Thoracic aorta (tissue), 2 donors: ENCODE measurements at places on chromosomes 12 and 14.

GRCh38 chr12:129300011-129300410 is 446.7 kb downstream of the GLT1D1 start:
- DNase-seq, result no peak

DNA sequence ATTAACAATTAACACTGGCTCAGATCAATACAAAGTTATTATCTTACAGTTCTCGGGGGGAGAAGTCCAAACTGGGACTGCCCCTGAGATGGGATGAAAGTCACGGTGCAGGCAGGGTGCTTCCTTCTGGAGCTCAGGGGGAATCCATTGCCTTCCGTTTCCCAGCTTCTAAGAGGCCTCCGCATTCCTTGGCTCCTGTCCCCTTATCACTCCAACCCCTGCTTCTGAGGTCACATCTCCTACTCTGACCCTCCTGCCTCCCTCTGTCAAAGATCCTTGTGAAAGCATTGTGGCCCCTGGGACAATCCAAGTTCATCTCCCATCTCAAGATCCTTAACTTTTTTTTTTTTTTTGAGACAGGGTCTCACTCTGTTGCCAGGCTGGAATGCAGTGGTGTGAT is 30.8 kb downstream of the SCARB1 start:
- no peak for DNase-seq

GRCh38 chr14:24307575-24308341 is at the start of gene CIDEB:
Gene CIDEB, minus strand, starts transcription at chr14:24307977. Its CDS starts 119 bp downstream, at chr14:24307858.
- no peak for DNase-seq

- DNase-seq, result no peak
These were observed 1257.6 kb upstream of the FLRT2 start for GRCh38 chr14:84272290-84272721.

- no peak for DNase-seq
These were observed 8.8 kb upstream of the FOXG1 start for GRCh38 chr14:28757786-28758185.

DNA sequence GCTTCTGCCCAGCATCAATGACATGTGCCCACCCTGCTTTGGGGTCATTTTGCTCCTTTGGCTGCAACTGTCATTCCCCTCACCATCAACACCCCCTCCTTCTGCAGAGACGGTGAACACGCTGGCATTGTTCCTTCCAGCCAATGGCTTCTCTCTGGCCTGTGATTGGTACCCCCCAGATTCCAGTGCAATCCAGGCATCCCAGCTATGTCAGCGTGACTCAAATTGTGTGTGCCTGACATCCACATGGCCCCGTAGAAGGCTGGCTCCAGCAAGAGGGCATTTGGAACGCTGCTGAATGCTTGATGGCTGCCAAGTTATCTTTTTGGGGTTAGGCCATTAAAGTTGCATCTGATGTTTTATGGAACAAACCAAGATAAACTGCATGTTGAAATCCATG is 21.0 kb upstream of the CCND2 start:
- DNase-seq, result no peak

DNA sequence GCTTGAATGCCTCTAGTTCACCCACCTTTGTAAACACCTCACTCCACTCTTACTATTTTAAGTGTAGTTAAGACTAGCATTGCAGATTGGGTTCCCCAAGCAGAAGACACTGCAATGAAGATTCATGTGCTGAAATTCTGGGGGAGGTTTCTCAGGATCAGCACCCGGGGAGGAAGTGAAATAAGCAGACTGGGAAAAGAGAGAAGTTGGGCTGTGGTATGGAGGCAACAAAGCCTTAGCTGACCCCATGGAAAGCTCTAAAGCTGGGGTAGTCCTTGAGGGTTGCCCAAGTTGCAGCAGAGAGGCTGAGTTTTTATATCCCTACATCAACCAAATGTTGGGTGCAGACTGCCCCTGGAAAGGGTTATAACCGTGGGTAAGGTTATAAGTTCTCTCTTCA is 23.9 kb upstream of the IGF1 start:
- DNase-seq, result no peak

GRCh38 chr12:72723732-72724131 is 451.6 kb downstream of the TRHDE start:
- DNase-seq, result no peak

DNA sequence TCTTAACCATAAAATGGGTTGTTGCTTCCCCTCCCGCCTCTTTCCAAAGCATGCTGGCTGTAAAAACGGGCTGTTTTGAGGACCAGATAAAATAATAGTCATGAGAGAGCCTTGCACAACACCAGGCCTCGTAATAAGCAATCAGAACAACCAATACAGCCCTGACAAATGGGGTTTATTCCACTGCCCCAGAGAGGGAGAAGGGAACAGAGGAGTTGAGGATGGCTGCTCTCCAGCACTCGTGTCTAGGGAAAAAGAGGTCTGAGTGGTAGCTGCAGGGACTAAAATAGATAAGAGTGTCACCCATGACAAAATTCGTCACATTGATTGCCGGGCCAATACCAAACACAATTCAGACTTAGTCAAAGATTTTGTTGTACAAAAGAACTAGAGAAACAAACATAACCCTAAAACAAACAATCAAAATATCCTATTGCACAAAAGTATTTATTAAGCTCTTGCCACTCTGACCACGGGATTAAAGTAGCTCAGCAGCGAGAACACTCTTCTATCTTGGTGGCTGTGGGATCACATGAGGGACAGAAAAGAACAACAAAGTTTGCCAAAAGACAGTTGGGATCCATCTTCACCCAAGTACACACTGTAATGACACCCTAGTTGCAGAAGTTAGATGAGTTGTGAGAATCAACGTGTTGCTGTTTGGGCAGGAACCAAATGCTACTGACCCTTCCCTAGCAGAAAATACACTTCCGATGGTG is 188.0 kb downstream of the FOXN3 start:
- DNase-seq, result no peak

- no peak for DNase-seq
These were observed 87.8 kb downstream of the DICER1 start for GRCh38 chr14:95069547-95069946.

- no peak for DNase-seq
These were observed 49.8 kb downstream of the NTS start for GRCh38 chr12:85923767-85924331.

DNA sequence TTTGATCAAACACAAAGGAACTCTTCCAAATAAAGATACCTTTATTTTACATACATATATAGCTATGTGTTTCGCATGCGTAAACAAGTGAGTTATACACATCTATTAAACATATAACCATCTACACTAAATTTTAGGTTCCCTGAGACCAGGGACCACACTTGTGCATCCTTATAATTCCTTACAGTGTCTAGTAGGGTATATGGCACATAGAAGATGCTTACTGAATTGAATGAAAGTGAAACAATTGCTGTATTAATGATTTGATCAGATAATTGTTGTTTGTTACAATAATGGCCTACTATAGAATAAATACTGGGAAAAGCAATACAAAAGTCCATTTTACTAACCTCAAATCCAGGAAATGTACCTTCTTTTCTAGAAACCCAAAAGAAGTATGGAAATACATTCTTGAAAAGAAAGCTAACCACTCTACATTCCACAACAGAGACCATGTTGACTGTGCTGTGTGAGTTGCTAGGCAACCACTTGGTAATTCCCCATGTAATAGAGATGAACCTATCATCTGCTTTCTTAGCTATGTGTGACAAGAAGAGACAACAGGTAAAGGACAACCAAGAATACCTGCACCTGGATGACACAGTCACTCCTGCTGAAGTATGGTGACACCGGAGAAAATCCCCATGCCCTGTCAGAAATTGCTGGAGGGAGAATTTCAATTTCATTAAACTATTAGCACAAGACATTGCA is 11.9 kb upstream of the CIPC start:
- no peak for DNase-seq

- no peak for DNase-seq
These were observed 29.1 kb downstream of the SLC16A7 start for GRCh38 chr12:59624732-59625460.

DNA sequence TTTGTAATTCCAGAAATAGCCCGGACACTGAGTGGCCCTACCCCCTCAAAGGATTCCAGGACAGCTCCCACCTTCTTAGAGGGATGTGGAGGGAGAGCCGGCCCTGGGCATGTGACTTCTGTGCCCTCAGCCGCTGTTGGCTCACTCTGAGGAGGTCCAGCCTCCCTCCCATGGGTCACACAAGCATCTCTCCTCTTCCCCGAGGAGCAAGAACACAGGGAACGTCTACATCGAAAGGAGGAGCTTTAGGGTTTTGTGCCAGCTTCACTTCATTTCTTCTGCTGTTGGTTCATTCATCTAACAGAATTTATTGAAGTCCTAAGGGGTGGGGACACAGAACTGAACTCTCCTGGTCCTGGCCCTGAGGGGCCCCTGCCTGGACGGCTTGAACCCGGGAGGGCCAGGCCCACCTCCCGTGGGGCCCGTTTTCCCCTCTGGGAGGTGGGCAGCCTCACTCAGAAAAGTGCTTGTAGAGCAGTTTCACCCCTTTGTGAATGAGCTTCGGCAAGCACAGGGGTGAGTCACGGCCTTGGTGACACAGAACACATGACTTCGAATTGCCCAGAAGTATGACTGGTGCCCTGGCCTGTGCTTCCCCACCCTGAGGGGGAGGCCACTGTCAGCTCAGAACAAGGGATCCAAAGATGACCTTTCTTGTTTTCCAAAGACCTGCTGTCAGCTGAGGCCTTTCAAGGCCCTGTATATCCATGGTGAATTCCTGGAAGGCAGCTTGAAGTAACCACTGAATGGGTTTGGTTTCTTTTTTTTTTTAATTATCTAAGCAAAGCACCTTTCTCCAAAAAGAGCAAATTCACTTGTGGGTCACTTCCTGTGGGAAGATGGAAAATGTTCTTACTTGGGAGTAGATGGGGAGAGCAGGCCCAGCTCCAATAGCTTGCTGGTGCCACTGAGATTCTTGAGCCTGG is 39.2 kb downstream of the NFKBIA start:
- DNase-seq, result peak; percentile 80

GRCh38 chr12:101945369-101946232 is 68.2 kb downstream of the DRAM1 start:
- DNase-seq, result no peak

DNA sequence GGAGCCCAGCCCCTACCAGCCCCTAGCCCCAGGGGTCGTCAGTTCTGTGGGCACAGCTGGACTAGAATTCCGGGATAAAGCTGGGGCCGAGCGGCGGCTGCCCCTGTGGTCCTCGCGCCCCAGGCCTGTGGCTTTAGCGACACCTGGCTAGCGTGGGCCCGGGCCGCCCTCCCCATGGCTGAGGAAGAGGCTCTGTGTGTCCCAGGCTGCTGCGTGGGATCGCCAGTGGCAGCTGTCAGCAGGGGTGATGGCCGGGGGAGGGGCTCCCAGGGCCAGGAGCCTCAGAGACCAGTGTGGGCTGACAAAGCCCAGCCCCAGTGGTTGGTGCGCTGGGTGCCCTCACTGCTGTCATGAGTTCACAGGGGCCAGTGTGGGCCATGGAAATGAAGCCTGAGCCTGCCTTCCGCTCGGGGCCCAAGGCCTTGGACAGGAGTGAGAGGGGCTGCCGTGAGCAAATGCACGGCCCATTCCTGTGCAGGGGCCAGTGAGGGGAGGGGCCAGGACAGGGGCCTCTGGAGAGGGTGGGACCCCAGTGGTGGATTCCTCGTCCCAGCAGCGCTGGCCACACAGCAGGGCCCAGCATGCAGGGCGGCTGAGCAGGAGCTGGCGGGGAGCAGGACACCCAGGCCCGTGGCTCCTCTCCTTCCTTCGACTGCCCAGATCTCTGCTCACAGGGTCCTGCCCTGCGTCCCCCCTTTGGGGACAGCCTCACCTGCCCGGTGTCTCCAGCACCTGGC is 11.4 kb downstream of the FBRSL1 start:
- DNase-seq, result no peak

DNA sequence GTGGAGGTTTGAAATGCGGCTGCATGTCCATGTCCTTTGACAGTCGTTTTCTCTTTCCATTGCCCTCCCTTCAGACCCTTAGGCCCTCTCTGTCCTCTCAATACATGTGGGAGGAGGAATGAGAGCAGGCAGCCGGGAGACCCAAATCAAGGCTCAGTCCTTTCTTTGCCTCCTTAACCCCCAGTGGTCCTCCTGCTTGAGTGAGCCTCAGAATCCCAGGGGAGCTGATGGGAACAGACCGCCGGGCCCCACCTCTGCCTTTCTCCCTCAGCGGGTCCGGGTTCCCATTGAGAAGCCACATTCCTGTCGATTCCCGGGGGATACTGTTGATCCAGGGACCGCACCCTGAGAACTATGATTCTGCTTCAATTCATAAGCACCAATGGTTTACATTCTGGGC is 77.9 kb upstream of the RFLNA start:
- no peak for DNase-seq

DNA sequence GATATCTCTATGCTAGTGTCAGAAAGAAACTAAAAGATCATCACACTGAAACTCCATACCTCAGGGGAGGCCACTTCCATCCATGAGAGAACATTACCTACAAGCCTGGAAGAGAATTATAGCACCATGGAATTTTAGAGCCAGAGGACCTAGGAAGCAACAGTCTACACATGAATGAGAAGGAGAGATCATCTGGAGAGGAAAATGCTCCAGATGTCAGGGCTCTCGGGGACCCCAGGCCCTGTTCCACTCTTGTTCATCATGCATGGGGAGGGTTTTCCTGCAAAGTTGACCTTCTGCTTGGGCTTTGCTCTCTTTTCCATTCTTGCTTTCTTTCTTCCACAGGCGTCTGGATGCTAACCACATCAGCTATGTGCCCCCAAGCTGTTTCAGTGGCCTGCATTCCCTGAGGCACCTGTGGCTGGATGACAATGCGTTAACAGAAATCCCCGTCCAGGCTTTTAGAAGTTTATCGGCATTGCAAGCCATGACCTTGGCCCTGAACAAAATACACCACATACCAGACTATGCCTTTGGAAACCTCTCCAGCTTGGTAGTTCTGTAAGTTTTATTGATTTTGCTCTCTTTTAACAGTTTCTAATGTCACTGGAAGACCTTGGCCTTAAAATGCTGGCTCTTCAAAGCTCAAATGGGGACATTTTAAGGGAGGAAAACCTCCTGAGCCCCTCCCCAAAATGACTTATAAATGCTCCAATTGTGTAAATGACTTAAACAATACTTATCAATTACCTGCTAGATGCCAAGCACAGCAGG is 110.7 kb downstream of the ZFC3H1 start:
- DNase-seq, result no peak

GRCh38 chr12:116924558-116925453 is 14.1 kb downstream of the FBXW8 start:
- DNase-seq, result no peak

- no peak for DNase-seq
These were observed 4.3 kb downstream of the CRACR2A start for GRCh38 chr12:3748620-3749019.

DNA sequence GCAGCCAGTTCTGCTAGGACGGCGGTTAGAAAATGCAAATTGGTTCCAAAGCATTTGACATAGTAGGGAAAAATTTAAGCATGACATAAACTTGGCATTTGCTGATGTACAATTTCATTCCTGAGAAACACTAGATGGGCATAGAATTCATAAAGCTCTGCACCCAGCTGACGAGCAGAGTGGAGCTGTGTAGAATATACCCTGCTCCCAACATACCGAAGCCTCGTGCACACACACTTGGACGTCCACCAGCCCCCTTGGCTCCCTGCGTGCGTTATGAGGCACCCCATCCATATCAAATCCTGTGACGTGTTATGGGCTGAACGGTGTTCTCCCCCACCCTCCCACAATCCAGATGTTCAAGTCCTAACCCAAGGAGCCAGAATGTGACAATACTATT is 65.4 kb downstream of the CLMN start:
- no peak for DNase-seq

- DNase-seq, result no peak
These were observed 53.1 kb downstream of the BRMS1L start for GRCh38 chr14:35879151-35879648.
